Stimulated activated CD4-positive, alpha-beta T cell treated with anti-CD3 and anti-CD28 coated beads, Interleukin-2, amount 100 ng/mL, for 48 hours (primary cell): ENCODE measurements at places on chromosomes 6 and 20.
A peak's percentile ranks its signal among the peaks of the same experiment; 100 is the strongest.

- DNase-seq: no peak
Observed at GRCh38 chr6:116426551-116426950, 34.6 kb upstream of the CALHM6 start.

DNA sequence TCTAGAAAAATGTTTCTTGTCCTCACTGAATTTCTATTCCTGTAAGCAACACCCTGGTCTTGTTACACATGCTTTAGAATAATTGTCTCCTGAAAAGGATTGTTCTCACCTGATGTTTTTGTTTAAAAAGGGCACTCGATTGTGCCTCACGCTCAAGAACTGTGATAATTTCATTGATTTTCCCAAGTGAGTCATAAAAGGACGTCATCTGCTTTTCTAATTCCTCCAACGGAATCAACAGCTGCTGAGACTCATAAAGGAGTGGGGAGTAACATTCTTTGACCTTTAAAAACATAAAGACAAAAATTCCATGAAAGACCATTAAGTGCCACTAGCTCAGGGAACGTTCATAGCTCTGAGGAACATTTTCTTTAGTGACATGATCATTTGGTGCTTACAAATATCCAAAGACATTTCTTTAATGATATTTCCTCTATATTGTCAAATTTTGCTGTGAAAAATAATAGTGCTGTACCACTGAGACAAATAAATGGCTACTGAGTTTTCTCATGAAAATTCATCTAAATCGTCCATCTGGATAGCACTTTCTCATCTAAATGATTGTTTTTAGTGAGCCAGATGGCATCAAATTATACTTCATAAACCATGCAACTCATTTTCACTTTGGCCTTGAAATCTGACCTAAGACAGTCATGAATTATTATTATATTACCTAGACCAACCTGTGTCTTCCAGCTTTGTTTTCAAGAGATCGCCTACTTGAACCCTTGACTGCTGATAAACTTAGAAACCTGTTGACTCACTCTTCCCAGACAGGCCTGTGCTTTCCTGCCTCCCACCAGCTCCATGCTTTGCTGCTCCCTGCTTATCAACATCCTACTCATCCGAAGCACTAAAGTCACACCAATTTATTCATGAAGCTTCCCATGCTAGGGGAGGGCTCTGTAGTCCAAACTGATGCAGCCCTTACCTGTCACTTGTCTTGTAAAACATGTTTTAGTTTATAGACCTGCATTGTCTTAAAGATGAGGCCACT, 178.2 kb downstream of the SYNE1 start:
- no peak for DNase-seq

- no peak for DNase-seq
Observed at GRCh38 chr6:11012976-11013720, 31.0 kb downstream of the ELOVL2 start.

GRCh38 chr6:45801471-45802289, 214.0 kb downstream of the CLIC5 start:
- DNase-seq: peak; percentile 44

GRCh38 chr6:111995404-111995803, 58.5 kb upstream of the CCN6 start:
- no peak for DNase-seq

DNA sequence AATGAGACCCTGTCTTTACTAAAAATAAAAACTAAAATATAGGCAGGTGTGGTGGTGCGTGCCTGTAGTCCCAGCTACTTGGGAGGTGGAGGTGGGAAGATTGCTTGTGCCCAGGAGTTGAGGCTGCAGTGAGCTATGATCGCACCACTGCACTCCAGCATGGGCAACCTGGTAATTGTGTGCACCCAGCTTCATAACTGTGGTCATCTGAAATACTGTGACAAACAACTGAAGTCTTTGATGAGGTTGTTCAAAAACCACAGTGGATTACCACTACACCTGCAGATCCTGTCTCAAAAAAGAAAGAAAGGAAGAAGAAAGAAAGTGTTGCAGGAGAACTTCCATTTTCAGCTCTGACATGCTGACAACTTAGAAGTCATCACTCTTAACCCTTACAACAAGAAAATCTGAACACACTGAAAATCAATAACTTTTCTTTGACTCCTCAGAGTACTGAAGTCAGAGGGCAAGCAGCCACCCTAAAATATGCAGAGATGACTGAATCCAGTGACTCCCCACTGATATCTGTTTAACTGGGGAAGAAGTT, 13.8 kb upstream of the ZBP1 start:
- no peak for DNase-seq

DNA sequence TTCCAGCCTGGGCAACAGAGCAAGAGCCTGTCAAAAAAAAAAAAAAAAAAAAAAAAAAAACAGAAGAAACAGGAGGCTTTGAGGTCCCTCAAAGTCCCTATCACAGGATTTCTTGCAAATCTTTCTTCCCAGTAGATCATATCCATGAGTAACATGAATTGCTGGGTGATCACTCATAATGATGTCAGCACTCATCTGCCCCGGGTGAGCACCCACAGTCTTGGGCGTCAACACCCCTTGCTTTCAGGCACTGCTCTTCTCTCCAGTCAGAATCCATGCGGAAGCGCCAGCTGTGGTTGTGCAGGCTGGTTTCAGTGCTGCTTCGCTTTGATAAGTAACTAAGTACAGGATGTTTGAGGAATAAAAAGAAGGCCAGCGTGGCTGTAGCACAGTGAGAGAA, 40.2 kb upstream of the INSM1 start:
- DNase-seq: no peak

GRCh38 chr6:74942130-74942529, 263.7 kb downstream of the COL12A1 start:
- no peak for DNase-seq

- DNase-seq: no peak
Observed at GRCh38 chr6:139356924-139357323, 17.5 kb downstream of the CITED2 start.

- no peak for DNase-seq
Observed at GRCh38 chr20:9319687-9320384, 194.6 kb upstream of the LAMP5 start.

GRCh38 chr6:17628873-17629272, 28.8 kb downstream of the FAM8A1 start:
- DNase-seq: no peak
